Aorta (tissue), 5 donors: ENCODE measurements at places on chromosomes 2 and 18. TPM values are rescaled to one million over a fixed set of nuclear protein-coding genes. Genes with fewer than 3 reads are reported as not detected.

DNA sequence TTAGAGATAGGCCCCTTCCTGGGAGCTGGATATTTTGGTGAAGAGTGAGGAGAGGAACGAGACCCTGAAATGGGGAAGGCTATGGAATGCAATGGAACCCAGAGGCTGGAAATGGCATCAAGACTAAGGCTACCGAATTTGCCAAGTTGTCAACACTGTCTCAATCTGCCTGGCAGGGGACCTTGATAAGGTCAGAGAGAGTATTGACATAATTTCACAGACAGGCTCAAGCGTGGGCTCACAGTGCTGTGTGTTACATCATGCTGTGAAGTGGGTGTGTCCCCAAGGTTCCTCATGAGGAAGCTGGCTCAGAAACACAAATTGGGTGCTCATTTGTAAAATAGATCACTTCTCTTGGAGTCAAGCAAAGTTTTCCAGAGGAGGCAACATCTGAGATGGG is 51.8 kb upstream of the CYRIA start:
- no peak overlapping the region for H3K4me3 ChIP-seq

DNA sequence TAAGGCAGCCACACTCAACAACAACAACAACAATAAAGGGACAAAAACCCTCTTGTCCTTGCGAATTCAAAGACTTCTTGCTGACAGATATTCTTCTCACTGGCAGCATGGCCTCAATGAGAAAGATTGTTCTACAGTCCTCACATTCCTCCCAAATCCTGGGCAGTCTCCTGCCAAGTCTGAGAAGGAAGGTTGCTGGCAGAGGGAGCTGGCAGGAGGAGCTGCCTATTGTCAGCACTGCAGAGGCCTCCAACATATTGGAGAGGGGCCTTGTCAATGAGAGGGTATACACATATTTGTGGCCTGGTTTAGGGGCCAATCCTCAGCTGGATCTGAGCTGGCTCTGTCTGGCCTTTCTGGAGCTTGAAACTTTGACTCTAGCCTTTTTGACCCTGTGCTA is 63.5 kb downstream of the LAMA3 start:
- no peak for DNase-seq
- no peaks in the 10 kb centered on the region for H3K36me3 ChIP-seq

GRCh38 chr2:240310645-240311044 is 124.8 kb upstream of the GPC1 start:
- no peaks in the 10 kb centered on the region for H3K4me1 ChIP-seq
- no peaks in the 10 kb centered on the region for H3K36me3 ChIP-seq
- H3K4me3 ChIP-seq: no peak overlapping the region
- DNase-seq: peak; percentile 60

GRCh38 chr2:85470850-85471800 is 52.6 kb downstream of the SH2D6 start:
- no peak overlapping the region for H3K4me3 ChIP-seq
- no peaks in the 10 kb centered on the region for H3K36me3 ChIP-seq
- no peak overlapping the region for H3K27ac ChIP-seq
- H3K4me1 ChIP-seq: no peaks in the 10 kb centered on the region
- DNase-seq: peak; percentile 50

- H3K4me3 ChIP-seq: no peak overlapping the region
- no peaks in the 10 kb centered on the region for H3K4me1 ChIP-seq
- no peaks in the 10 kb centered on the region for H3K27me3 ChIP-seq
Measured at GRCh38 chr18:6004683-6005082, 109.4 kb upstream of the TMEM200C start.

DNA sequence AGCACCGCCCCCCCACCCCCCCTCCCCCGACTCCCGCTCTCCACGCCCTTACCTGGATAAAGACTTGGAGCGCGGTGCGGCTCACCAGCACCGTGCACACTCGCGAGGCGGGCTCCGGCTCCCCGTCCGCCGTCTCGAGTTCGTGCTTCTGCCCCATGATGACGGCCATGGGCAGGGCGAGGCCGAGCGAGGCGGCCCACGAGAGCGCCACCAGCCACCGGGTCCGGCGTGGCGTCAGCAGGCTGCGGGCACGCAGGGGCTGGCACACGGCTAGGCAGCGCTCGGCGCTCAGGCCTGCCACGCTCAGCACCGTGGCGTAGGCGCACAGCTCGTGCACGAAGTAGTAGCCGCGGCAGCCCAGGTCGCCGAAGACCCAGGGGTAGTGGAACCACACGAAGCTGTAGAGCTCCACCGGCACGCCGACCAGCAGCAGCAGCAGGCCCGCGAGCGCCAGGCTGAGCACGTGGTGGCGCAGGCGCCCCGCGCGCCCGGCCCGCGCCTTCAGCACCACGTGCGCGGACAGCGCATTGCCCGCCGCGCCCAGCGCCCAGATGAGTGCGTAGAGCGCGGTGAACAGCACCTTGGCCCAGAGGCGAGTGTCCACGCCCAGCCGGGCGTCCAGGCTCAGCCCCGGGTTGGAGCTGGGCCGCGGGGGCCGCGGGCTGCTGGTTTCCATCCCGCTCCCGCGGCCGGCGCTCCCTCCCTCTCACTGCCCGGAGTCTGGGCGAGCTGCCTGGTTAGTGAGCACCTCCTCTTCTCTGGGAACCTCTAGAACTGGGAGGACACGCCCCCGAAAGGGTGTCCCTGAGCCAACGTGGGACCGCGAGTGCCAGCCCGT is at the start of gene NTSR2:
Gene NTSR2, minus strand, starts transcription at position 742 of the 838 bp plus-strand sequence. Its CDS starts 66 bp downstream, at position 676.
- DNase-seq: peak; percentile 87
- H3K27ac ChIP-seq: no peak within 1 kb of the TSS
- no peak within 1 kb of the TSS for H3K4me3 ChIP-seq
- H3K4me1 ChIP-seq: no peaks in the 10 kb centered on the region
- no peaks in the 10 kb centered on the region for H3K27me3 ChIP-seq
- no peaks in the 10 kb centered on the region for H3K36me3 ChIP-seq

DNA sequence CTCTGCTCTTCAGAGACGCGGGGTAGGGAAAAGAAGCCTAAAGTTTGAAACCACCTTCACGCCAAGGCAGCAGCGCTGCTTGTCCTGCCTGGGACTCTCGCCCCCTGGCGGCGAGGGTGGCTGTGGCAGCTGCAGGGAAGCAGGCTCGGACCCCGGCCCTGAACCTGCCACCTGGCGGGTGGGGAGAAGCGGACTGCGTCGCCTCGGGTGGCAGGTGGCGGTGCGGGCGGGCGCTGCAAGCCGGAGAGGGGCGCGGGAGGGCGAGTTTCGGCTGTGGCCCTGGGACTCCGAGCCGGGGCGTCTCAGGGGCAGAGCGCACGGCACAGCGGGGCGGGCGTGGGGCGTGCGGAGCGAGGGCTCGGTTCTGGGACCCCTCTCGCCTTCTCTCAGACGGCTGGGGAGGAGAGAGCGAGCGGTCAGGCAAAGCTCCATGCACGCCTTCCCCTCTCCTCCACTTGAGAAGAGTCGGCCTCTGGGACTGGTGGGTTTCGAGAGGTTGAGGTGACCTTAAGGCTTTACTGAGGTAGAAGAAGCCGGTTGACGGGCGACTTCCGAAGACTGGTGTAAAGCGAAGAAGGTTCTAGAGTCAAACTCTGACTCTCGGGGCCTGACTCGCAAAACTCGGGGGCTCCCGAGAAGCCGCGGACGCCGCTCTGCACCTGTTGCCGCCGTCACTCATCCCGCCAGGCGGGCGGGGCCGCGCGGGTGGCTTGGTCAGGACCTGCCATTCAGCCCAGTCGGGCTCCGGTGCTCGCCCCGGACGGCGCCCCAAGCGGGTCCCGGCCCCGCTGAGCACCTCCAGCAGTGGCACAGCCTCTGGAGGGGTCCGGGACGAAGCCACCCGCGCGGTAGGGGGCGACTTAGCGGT is 1.1 kb upstream of the BOLL start:
- DNase-seq: peak; percentile 51
- no peak overlapping the region for H3K27ac ChIP-seq
- no peaks in the 10 kb centered on the region for H3K36me3 ChIP-seq
- H3K4me1 ChIP-seq: no peaks in the 10 kb centered on the region

DNA sequence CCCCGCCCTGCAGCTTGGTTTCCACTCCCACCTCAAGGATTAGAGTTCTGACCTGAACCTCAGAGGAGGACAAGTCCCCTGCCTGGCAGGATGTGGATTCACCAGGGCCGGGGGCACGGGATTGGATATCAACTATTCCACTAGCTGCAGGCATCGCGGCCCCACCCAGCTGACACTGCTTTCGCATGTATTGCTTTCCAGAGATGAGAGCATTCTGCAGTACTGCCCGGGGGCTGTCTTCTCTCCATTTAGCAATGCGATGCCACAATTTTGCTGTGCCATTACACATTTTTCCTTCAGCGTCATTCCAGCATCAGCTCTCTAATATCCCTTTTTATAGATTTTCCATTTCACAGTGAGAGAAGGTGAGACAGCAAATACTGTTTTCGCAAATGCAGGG is 42.0 kb downstream of the CTIF start:
- H3K4me1 ChIP-seq: no peaks in the 10 kb centered on the region
- H3K27ac ChIP-seq: no peak overlapping the region
- DNase-seq: peak; percentile 81

KCNIP3 gene
- polyA plus RNA-seq: 2.9 TPM

NEU4 gene
- polyA plus RNA-seq: not detected
